ENCODE measurements at places on chromosomes 5 and 9. TPM values are rescaled to one million over a fixed set of nuclear protein-coding genes. Genes with fewer than 3 reads are reported as not detected.
A peak's percentile ranks its signal among the peaks of the same experiment; 100 is the strongest.

Gene MARCOL
- not detected for total RNA-seq

Gene CEL
- total RNA-seq = 6.4 TPM

Gene EQTN
- total RNA-seq = not detected

Gene MYO10
- 8.2 TPM for total RNA-seq

Gene GABRA1
- total RNA-seq = not detected

Gene ENTPD2
- total RNA-seq = 0.32 TPM

Gene FBXO4
- total RNA-seq = 6.3 TPM

Gene CTSV
- total RNA-seq = not detected

Gene GABBR2
- total RNA-seq = 0.54 TPM

Gene UBE2QL1
- total RNA-seq = 18.6 TPM

Gene EDIL3
- 2.4 TPM for total RNA-seq

Gene LCN2
- not detected for total RNA-seq

Gene TTC23L
- not detected for total RNA-seq

Gene ALAD
- total RNA-seq = 105 TPM

- no peak for DNase-seq
Observed at GRCh38 chr9:34576597-34577399, 12.7 kb downstream of the CNTFR start.

- no peak for DNase-seq
Observed at GRCh38 chr5:180474569-180474968, 19.6 kb upstream of the CNOT6 start.

DNA sequence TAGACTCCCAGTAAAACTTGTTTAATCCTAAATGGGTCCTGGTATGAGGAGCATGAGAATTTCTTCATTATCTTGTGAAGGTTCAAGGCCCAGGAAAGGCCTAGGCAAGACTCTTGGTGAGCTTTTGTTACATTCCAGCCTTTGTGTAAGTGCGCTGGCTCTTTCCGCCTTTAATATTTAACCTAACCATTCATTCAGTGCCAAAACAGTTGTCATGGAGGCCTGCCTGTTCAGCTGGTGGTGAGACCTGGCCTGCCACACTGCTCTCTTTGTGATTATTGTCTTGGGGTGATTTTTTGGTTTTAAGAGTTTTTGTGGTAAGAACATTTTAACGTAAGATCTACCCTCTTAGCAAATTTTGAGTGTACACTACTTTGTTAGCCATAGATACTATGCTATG, 127.5 kb upstream of the WWC1 start:
- DNase-seq = no peak

DNA sequence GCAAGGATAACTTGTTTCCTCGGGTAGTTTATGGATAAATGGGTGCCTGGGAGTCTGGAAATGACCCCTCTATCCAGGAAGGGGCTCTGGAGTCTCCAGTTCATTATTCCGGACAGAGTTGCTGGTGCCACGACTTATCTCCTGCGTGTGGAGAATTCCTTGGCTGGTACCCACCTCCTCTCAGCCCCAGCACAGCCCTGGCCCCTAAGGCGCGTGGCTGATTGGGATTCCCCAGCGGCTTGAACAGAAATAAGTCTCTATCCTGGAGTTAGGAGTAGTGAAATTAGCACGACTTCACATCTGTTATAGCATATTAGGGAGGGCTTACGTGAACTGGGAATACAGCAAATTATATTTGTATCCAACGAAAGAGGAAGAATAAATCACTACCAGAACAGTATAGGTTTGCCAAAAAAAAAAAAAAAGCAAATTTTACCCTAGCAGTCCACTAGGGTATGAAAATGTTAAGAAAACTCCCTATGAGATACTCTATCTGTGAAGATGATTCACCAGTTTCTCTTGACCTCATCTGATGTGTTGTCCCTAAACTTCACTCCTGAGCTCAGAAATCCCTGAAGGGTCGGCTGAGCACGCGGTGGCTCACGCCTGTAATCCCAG, 172.5 kb upstream of the OTULINL start:
- no peak for DNase-seq

- DNase-seq = no peak
Observed at GRCh38 chr9:120385606-120386389, 194.2 kb downstream of the CDK5RAP2 start.

- no peak for DNase-seq
Observed at GRCh38 chr9:73596321-73596720, 444.7 kb downstream of the ANXA1 start.

DNA sequence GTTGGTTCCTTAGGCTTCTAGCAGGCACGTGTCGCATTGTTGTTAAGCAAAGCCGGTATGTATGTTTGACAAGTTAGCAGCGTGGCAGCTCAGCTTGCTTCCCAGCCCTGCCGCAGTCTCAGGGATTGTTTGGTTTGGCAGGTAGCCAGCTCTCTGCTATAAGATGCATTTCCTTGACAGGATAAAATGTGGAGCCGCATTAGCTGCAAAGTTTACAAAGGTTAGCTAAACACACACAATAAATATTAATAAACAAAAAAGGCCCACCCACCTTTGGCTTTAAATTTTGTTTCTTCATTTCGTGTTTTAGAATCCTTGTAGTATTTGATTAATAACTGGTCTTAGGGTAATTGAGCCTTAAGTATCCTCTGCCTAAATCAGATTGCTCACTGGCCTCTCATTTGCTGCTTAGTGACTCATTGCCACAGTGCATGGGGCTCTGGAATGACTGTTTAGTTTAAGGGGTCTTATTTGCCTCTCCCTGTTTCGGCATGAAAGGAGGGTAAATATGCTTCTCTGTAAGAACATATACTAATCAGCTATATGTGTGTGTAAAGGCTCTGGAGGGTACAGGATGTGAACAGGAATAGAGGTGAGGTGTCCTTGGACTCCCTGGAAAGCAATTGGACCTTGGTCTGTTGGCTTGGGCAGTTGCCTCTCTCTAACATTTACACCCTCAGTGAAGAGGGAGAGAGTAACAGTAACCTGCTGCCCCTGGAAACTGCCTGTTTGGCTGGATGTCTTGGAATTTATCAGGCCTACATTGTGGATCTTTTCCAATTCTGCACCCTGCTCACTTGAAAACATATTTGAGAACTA, 122.0 kb downstream of the GDNF start:
- DNase-seq = no peak

GRCh38 chr5:173643964-173644363, 27.5 kb upstream of the BOD1 start:
- DNase-seq = no peak

GRCh38 chr5:6472792-6473191, 24.1 kb downstream of the UBE2QL1 start:
- DNase-seq = no peak

DNA sequence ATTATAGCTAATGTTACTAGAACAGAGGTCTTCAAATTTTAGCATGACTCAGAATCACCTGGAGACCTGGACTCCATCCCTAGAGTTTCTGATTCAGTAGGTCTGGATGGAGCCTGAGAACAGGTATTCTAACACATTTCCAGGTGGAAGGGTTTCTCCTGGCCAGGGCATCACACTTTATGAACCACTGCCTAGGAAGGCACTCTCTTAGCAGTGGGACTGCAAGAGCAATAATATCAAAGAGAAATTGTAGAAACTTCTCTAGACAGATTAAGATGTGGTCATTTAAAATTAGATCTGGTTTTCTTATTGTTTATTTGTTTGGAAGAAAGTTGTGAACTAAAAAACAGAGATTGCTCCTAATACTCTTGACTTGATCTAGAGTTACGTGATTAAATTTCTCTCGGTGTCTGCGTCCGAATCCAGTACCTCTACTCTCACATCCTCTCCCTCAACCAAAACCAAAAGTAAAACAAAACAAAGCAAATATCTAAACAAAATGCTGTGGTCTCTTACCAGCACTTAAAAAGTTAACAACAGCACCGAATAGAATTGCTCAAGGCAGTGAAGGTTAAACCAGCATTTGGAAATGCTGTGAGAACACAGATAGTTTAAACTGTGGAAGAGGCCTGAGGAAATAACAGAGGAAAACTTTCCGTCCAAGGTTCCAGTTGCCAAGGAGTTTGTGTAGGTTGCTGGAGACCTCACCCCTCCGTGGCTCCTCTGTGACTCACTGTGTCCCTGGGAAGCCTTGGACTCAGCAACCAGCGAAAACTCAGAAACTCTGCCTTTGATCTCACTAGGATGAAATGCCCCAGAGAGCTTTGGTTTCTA, 193.4 kb downstream of the ARRDC3 start:
- no peak for DNase-seq

GRCh38 chr5:164359260-164360255, 854.1 kb downstream of the MAT2B start:
- no peak for DNase-seq

DNA sequence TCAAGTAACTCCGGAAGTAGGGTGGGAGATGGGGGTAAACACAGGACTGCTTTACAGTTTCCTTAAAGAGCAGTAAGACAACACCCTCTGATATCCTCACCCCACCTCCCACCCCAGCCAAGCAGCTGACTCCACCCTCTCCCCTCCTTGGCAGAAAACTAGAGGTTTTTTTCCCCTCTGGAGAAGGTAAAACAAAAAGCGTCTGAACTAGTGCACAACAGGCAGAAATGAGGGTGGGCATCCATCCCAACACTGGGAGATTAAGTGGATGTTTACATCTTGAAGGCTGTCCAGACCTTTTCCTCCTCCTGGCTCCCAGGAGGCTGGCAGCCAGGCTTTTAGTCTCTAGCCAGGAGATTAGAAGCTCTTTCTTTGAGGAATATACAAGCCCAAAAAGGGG, 13.9 kb upstream of the CTNNAL1 start:
- DNase-seq = peak; percentile 10

- no peak for DNase-seq
Observed at GRCh38 chr5:32840606-32841005, 129.5 kb downstream of the NPR3 start.

DNA sequence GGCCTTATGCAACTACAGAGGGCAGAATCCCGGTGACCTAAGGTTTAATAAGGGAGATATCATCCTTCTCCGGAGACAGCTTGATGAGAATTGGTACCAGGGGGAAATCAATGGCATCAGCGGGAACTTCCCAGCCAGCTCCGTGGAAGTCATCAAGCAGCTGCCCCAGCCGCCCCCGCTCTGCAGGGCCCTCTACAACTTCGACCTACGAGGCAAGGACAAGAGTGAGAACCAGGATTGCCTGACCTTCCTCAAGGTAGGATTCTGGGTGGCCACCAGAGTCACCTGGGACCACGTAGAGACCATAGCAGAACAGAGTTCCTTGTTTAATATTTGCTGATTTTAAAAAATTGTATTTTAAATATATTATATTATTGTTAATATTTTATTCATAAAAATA, 63.7 kb downstream of the SH3RF2 start:
- no peak for DNase-seq

GRCh38 chr9:101629636-101630035, 34.9 kb upstream of the PPP3R2 start:
- no peak for DNase-seq

- peak; percentile 70 for DNase-seq
Observed at GRCh38 chr9:114383521-114384231, 4.1 kb downstream of the AKNA start.

GRCh38 chr5:65366655-65367054, 115.1 kb downstream of the ADAMTS6 start:
- DNase-seq = peak; percentile 19

- no peak for DNase-seq
Observed at GRCh38 chr5:53871775-53872174, 311.3 kb downstream of the NDUFS4 start.

- DNase-seq = peak; percentile 57
Observed at GRCh38 chr5:177524941-177525655, 8.3 kb upstream of the DDX41 start.

- DNase-seq = no peak
Observed at GRCh38 chr5:38400365-38400764, 142.0 kb downstream of the EGFLAM start.

DNA sequence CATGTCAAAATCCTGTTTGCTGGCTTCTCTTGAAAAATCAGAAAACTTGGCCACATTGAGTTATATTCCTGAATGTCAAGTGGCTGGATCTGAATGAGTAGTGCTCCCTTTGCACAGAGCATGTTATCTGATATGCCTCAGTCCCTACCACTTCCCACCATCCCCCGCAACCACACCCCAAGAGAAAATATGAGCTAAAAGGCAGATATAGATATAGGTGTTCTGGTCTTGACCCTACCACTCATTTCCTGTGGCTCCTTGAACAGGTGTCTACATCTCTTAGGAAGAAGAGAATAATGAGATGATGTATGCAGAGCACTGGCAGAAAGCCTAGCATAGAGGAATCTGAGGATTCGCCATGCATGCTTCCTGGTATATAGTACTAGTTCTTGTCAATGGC, 6.6 kb upstream of the CYSTM1 start:
- no peak for DNase-seq

- DNase-seq = no peak
Observed at GRCh38 chr9:2419347-2419746, 202.2 kb upstream of the VLDLR start.

GRCh38 chr9:89606049-89606623, 1.3 kb downstream of the GADD45G start:
- DNase-seq = peak; percentile 78

DNA sequence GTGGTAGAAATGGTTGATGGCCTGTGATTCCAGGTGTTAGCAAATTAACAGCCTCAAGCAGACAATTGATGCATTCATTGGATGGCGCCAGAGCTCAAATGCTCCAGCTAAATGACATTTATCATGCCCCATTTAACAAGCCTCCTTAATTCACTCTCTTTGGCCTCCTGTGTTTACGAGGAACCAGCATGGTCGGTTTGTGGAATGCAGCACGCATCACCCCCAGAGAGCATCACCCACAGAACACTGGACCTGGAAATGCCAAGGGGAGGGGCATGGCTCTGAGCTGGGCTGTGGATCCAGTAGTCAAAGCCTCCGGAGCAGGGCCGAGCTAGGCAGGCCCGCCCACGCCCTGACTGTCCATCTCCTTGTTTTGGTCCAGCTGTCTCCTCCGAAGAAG, 434.0 kb downstream of the GADD45G start:
- DNase-seq = no peak

DNA sequence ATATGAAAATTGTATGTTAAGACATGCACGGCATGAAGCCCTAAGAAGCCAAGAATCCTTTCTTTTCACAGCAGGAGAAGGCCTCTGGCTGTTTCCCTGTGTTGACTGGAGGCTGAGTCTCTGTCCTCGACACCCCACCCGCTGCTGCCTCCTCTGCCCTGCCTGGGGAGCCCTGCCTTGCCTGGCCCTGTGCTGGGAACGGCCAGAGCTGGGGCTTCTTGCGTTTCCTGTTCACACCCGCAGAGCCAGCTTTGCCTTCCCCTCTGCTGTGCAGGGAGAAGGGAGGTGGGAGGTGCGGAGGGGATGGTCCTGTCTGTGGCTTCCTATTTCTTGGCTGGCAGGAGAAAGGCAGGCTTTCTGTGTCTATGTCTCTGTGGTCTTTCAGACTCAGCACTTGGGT, 6.9 kb upstream of the GMCL2 start:
- DNase-seq = no peak

DNA sequence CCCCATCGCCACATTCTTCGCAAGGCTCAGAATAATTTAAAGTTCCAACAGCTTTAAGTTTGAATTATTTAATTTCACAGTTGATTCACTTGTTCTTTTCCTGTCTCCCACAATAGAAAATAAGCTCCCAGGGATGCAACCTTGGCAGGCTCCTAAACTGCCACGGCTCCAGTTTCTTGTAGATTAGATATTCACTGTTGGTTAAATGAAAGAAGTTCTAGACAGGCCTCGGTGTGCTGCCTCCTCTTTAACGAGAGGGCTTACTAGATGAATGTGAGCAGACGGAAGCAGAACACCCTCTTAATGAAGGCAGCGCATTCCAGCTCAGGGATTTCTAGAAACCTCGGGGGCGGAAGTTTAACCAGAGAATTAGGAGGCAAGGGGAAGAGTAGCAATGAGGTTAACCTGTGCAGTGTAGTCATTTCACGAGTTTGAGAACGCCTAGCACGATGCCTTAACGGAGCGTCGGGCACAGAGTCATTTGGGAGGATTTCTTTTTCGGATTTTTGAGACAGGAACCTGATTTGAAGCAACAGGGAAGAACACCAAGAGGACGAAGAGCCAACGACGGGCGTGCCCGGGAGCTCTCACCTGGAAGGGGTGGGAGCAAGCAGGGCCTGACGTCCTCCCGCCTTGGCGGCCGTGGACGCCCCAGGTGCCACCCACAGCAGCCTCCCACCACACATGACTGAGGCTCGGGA, 637 bp upstream of the SMC5 start:
- peak; percentile 20 for DNase-seq

Measured in heart right ventricle (tissue), 16 donors.